ENCODE measurements at places on chromosomes 5 and 9.

GRCh38 chr9:78671785-78672184 is 374.9 kb downstream of the PSAT1 start:
- no peak for DNase-seq

- DNase-seq: no peak
Measured at GRCh38 chr9:128062279-128062678, 4.8 kb downstream of the NAIF1 start.

DNA sequence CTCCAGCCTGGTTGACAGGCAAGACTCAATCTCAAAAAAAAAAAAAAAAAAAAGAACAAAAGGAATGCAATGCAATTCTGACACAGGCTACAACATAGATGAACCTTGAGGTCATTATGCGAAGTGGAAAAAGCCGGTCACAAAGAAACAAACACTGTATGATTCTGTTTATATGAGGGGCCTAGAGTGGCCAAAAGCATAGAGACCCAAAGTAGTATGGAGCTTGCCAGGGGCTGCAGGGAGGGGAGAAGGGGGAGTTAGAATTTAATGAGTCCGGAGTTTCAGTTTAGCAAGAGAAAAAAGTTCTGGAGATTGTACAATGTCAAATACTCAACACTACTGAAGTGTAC is 33.2 kb upstream of the ASS1 start:
- no peak for DNase-seq

DNA sequence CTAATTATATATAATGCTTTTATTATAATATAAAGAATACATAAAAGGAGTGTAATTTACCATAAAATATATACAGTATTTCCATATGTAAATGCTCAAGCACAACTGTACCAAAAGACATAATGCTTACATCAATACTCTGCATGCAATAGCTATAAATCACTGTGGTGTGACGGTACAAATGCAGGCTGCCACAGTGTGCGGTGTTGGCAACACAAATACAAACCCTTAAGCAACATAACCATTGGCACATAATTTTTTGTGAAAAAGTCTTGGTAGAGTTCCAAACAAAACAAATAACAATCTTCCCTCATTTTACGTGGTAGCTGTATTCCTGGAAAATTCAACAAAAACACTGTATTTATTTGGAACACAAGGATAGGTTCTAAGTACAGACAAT is 1.9 kb upstream of the SHISAL2B start:
- DNase-seq: no peak

- DNase-seq: no peak
Measured at GRCh38 chr5:147481874-147482705, 27.8 kb downstream of the DPYSL3 start.
